ENCODE measurements at places on chromosomes 11 and 22.

DNA sequence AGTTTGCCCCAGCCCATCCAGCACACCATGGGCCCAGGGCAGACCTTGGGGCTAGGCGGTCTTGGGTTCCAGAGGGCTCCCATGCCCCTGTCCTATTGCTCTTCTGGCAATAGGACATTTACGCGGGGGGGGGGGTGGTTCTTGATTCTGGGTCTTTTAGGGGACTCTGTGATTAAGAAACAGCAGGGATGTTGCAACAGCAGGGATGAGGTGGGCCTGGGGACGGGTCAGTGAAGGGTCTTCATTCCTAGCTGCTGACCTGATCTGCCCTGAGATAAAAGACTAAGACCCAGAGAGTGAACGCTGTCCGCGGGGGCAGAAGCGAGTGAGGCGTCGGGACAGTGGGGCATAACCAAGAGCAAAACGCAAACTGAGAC lies 418 bp upstream of the ADAMTS15 start:
- no peak for DNase-seq

DNA sequence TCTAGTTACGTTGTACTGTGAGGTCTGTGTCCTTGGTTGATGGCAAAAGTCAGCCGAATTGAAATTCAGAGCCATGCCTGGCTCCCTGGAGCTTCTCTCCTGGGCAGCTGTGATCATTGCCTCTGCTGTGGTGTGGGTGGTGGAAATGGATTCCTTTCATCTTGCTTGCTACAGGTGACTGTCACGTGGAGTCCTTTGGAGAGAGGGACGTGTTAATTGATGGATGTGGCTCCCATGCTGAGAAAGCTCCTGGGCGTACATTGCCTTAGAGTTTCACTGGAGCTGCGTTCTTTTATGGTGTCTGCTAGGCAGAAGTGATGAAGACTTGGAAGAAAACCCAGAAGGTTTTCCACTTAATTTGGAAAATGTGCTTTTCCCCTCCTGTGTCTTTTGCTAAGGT lies 41.9 kb upstream of the PPP6R3 start:
- no peak for DNase-seq

- DNase-seq = no peak
Measured at GRCh38 chr11:68750195-68751003, 921 bp downstream of the TESMIN start.

DNA sequence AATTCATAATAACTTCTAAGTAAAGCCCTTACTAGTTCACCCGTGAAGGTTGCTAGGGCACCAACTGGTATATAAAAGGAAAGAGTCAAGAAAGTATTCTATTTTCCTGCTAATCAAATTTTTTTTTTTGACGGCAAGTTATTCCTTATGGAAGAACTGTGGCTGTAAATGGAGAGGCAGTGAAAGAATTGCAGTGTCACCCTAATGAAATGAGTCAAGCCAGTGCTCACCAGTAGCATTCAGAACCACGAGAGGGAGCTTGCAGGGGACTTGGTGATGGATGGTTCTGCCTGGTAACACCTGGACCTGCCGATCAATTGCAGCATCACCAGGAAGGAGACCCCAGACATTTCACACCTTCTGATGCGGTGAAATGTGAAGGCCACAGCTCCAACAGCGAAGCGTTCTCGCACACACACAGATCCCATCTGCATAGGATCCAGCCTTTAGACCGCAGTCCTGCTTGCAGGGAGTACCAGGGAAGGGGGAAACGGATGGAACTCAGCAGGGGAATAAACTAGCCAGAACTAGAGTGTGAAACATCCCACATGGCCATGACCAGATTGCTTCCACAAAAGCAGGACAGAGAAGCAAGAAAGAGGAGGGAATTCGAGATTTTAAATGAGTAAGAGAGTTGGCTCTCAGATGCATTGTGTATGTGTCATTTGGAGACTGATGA lies 326.2 kb downstream of the TBC1D22A start:
- no peak for DNase-seq

DNA sequence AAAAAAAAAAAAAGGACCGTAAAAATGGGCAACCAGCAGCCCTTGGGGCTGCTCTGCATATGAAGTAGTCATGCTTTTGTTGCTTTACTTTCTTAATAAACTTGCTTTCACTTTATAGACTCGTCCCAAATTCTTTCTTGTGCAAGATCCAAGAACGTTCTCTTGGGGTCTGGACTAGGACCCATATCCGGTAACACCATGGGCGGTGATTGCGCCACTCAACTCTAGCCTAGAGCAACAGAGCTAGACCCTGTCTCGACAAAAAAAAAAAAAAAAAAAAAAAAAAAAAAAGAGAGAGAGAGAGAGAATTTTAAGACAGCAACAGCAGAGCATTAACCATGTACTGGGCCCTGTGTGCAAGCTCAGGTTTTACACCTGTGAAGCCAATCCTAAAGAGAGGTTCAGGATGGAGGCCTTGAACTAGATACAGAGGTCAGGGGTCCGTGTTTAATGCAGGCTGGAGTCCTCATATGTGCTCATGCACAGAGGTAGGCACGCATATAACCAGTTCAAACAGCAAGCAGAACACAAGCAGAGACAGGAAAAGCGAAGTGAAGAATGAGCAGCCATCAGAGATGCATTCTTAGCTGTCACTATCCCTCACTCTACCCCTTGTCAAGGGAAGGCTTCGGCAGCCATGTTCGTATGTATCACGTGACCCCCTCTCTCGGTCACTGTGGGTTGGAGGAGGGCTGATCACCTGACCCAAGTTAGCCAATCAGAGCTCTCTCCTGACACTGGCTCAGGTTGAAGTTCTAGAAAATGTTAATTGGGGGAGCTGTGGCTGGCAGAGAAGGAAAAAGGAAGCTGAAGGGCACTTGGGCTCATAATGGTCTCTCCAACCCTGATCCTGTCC lies 16.7 kb upstream of the SYT12 start:
- DNase-seq = no peak

DNA sequence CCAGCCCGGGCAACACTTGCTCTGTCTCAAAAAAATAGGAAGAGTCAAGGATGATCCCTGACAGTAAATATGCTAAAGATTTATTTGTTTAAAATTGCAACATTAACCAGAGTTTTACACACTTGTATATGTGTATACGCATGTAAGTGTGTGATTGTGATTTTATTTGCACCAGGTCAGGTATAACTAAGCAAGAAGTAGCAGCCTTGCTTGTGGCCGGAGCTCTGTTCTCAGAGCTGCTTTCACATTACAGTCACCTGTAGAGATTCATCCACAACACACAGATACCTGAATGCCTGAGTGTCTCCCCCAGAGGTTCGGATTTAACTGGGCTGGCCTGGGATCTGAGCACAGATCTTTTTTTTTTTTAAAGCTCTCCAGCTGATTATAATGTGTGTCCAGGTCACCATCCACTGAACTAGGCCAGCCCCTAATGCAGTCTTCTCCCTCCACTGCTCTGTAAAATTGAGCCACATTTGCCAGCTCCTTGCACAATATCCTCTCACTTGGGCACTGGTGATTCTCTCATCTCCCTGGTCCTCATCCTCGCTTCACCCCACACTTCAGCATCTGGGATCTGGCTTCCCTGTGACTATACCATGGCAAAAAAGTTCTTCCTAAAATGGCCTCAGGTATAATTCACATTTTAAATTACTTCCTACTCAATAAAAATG lies 48.3 kb downstream of the LIF start:
- DNase-seq = no peak

GRCh38 chr11:58898106-58898505 lies 41.2 kb upstream of the GLYATL1 start:
- no peak for DNase-seq
